ENCODE measurements at places on chromosomes 3 and 15.
A peak's percentile ranks its signal among the peaks of the same experiment; 100 is the strongest.

GRCh38 chr3:175312791-175313190 lies 453.7 kb downstream of the NAALADL2 start:
- no peak for DNase-seq

- no peak for DNase-seq
These were observed 323.2 kb upstream of the TPM1 start for GRCh38 chr15:62719316-62719715.

- DNase-seq, result no peak
These were observed 64.8 kb downstream of the ADAM10 start for GRCh38 chr15:58684751-58685150.

DNA sequence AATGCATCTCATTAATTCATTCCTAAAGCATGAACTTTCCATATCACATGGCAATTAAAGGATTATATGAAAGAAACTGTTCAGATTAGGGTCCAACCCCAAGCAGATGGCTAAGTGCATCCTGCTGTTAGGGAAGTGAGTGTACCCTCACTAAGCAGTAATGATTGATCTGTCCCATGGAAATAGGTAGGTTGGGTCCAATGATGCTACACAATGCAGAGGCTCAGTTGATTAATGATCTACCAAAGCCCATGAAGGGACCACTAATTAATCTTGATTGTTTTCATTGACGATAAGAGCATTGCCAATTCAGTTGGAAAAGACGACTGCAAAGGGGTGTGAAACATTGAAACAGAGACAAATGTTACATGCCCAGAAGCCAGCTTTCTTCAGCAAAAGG lies 194.5 kb upstream of the LRTM1 start:
- peak; percentile 21 for DNase-seq

- no peak for DNase-seq
These were observed 303.9 kb upstream of the SLCO3A1 start for GRCh38 chr15:91549581-91549980.

- no peak for DNase-seq
These were observed 246.1 kb upstream of the ATP10A start for GRCh38 chr15:26109203-26109602.

DNA sequence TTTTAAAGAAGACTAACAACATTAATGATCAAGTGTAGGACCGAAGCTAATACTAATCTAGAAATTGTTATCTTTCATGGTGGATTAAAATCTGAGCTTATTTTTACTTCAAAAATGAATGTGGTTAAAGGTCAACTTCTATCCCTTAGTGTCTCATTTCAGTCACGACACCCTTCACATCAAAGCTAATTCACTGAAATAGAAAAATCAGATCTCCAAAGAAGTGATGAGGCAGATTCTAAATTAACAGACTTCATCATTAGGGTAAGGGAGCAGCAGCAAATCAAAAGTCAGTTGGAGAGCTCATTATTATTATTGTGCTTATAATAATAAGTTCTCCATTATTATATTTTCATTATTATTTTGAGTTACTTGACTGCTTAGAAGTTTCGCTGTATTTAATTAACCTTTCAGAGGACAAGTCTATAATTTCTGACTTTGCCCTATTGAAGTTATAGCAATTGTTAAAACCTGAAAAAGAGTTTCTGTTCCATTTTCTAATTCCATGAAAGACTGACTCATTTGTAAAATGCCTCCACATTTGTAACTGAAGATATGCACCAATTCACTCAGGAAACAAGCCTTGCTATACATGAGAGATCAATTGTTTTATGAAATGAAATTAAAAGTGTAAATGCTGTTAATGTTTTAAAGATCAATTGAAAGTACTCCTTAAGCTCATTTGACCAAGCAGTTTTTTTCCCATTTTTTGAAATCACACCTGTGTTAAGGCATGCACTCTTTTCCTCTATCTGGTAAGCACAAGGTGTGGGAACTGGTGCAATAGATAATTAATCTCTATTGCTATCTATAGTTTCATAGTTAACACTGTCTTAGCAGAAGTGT lies 23.1 kb upstream of the CMC1 start:
- no peak for DNase-seq

- DNase-seq, result peak; percentile 67
These were observed 156.3 kb downstream of the FRMD5 start for GRCh38 chr15:44038755-44039191.

DNA sequence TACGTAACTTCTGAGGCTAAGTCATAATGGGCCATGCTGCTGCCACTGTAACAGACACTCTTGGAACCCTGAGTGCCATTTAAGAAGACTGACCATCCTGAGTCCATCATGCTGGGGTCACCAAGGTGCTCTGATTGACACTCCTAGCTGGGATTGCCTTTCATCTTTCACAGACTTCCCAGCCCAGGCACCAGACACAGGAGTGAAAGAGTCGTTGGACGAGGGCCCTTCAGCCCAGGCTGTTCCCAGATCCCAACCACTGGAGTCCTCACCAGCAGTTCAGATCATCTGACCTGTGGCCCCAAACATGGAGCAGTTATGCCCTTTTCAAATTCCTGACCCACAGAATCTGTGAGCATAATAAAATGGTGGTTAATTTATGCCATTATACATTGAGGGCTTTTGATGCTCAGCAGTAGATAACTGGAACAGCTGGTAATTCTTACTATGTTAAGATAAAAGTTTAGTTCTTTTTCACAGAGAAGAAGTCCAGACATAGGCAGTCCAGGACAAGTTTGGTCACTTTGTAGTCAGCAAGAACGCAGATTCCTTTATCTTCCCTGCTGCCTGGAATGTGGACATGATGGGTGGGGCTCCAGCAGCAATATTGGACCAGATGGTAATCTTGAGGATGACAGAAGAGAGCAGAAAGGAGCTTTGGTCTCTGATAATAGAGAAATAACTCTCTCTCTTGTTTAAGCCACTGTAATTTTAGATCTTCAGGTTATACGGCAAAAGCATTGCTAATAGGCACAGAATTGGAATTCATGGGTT lies 7.3 kb upstream of the EHD4 start:
- no peak for DNase-seq

- no peak for DNase-seq
These were observed 14.4 kb downstream of the RARB start for GRCh38 chr3:25442486-25442885.

GRCh38 chr3:49378249-49378895 lies 20.2 kb upstream of the GPX1 start:
- no peak for DNase-seq

DNA sequence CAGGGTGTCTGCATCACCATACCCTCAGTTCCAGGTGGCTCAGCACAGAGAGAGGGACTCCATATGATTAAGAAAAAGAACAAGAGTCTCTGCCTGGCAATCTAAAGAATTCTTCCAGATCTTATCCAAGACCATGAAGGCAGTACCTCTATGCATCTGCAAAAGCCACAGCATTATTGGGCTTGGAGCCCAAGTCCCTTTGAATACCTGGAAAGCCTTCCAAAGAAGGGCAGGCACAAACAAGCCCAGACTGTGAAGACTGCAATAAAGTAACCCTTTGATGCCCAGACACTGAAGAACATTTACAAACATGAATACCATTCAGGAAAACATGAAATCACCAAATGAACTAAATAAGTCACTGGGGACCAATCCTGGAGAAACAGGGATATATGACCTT lies 60.9 kb upstream of the DIPK2A start:
- no peak for DNase-seq

GRCh38 chr15:69926006-69926405 lies 171.7 kb downstream of the TLE3 start:
- no peak for DNase-seq

GRCh38 chr3:50559702-50560101 lies 7.8 kb downstream of the C3orf18 start:
- no peak for DNase-seq

DNA sequence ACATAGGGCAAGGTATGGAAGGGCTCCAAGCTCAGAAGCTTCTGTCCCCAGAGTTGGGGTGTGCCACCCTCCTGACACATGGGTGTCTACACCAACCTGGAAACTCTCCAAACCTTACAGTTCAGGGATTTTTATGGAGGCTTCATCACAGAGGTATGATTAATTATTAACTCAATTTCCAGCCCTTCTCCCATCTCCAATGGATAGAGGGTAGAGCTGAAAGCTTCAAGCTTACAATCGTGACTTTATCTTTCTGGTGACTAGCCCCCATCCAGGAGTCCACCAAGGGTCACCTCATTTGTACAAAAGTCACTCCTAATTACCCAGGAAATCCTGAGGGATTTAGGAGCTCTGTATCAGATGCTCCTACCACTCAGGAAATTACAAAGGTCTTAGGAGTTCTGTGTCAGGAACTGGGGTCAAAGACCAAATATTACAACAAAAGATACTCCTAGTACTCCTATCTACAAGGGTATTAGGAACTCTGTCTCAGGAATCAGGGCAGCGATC lies 62.7 kb downstream of the TFDP2 start:
- no peak for DNase-seq

Measured in WERI-Rb-1 (cell line).